B cell (primary cell): ENCODE measurements at places on chromosomes 4 and X.
A peak's percentile ranks its signal among the peaks of the same experiment; 100 is the strongest.

- no peak for DNase-seq
These were observed 22.8 kb downstream of the GPRIN3 start for GRCh38 chr4:89284828-89285227.

DNA sequence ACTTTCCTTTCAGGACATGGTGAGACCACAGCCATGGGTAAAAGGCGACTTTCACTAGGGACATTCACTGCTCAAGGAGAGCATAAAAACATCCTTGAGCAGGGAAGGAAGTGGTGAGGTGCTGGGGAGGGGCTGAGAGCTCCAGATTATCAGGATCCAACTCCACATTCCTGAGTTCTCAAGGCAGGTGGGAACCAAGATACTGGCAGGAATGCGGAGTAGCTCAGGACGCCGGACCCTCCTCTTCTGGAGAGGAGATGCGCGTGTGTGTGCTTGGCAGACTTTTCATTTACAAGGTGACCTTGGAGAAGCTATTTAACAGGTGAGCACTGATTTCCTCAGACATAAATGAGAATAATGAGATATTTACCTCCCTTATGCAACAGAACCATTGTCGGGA lies 41.3 kb upstream of the TXK start:
- DNase-seq: no peak

DNA sequence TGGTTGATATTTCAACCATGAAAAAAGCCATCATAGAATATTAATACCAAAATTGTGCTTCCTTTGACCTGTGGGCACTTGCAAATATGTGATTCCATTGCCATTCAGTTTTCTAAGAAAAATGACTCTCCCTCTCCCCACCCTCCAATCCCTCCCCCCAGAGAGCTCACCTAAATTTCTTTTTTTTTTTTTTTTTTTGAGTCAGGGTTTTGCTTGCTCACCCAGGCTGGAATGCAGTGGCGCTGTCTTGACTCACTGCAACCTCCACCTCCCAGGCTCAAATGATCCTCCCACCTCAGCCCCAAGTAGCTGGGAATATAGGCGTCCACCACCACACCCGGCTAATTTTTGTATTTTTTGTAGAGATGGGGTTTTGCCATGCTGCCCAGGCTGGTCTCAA lies 47.0 kb downstream of the SNX25 start:
- no peak for DNase-seq

GRCh38 chr4:26454961-26455360 lies 35.3 kb downstream of the CCKAR start:
- no peak for DNase-seq

GRCh38 chrX:107565931-107566603 lies 62.2 kb upstream of the PRPS1 start:
- DNase-seq: no peak

DNA sequence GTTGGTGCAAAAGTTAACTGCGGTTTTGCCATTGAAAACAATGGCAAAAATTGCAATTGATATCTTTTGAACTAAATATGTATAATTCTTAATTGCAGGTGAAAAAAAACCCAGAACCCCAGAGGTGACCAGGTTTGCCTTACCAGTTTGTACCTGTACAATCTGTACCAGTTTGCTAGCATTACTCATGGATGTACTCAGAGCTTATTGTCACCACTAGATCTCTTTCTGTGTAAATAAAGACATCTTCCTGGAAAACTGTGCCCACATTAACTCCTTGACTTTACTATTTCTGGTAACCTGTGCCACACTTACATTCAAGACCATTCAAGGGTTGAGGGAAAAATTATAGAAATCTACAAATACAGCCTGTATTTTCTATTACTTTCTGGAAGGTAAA lies 139.7 kb downstream of the ELOVL6 start:
- no peak for DNase-seq

- no peak for DNase-seq
These were observed 2360.1 kb downstream of the PCDH7 start for GRCh38 chr4:33080275-33080674.

DNA sequence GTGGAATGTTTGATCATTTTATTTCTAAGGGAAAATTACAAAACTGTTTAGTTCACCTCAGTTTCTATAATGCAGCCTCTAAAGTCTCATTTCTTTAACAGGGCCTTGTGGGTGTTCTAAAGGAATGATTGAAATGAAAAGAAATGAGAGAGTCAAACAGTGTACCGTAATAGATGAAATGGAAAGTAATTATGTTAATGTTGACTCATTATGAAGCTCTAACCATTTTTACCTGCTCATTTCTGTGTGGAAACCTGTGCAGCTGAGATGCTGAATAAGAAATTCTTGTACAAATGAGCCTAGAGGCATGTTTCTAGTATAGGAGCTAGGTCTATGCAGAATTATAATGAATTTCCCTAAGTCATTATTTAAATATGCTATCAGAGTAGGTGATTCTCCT lies 45.2 kb upstream of the RPA4 start:
- DNase-seq: no peak

- DNase-seq: no peak
These were observed 75.9 kb upstream of the TMEM164 start for GRCh38 chrX:109926743-109927662.

- DNase-seq: no peak
These were observed 198.8 kb upstream of the BMP3 start for GRCh38 chr4:80831383-80832361.

- DNase-seq: no peak
These were observed 144.8 kb downstream of the FRYL start for GRCh38 chr4:48635310-48635709.

- no peak for DNase-seq
These were observed 72.4 kb upstream of the IL2 start for GRCh38 chr4:122528879-122529278.

DNA sequence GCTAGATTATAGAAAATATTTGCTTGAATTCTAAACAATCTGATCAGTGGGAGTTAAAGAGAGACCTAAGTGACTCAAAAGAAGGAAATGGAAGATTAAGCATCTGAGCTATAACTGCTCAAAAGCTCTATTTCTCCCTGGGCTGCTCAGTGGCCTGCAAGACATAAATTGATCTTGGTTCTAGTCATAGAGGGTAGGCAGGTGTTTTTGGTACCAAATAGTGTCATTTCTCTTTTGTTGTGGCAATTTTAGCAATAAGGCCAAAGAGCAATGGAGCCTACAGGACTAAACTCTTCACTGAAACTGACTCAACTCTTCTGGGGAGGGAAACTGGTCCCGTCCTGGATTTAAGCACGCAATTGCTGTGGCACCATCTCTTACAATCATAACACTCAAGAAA lies 33.9 kb upstream of the BMP2K start:
- DNase-seq: no peak

- DNase-seq: no peak
These were observed 51.6 kb downstream of the RTL5 start for GRCh38 chrX:72080150-72080549.

- DNase-seq: no peak
These were observed 87.0 kb upstream of the RAPGEF2 start for GRCh38 chr4:159015841-159016240.

DNA sequence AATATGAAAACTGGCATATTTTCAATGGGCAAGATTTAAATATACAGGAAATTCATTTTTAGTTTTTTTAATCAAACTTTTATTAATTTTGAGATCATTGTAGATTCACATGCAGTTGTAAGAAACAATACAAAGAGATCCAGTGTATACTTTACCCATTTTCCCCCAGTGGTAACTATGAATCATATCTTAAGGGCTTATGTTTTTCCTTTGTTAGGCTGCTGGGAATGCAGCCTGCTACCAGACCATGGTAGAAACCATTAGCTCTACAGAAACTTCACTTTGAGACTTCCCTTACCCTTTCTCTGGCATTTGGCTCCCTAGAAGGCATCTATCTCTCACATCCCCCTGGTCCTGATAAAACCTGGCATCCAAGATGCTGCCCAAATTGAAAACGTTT lies 147.6 kb upstream of the EOLA2 start:
- DNase-seq: no peak

DNA sequence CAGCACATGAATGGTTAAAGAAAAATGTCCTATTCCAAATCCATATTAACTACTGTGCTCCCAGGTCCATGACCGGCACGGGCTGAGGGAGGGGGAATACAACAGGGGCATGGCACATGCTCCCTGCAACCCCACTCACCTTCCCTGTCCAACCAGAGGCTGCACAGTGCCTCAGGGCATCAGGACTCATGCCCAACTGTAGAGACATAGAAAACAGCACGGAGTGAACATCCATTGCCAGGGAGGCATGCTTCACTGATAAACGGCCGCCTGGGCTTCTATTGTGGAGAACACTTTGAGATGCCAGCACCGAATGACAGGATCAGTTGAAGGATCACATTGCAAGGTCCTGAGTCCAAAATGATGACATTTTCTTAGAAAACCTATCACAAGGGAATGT lies 140.6 kb downstream of the STK32B start:
- DNase-seq: no peak

- no peak for DNase-seq
These were observed 452.9 kb downstream of the IL1RAPL1 start for GRCh38 chrX:29040160-29040559.

DNA sequence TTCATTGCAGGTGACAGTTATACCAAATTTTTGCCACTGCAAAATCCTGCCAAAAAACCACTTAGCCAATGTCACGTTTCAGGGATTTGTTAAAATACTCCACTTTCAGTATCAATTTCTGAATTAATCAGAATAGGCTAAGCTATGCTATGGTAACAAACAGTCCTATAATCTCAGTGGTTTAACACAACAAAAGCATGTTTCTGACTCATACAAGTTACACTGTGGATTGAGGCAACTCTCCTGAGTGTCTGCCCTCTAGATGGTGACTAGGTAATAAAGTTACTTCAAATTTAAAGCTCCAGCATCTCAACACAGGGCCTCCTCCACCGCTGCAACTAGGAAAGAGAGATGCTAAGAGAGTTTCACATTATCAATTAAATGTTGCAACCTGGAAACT lies 23.0 kb upstream of the RADX start:
- no peak for DNase-seq

DNA sequence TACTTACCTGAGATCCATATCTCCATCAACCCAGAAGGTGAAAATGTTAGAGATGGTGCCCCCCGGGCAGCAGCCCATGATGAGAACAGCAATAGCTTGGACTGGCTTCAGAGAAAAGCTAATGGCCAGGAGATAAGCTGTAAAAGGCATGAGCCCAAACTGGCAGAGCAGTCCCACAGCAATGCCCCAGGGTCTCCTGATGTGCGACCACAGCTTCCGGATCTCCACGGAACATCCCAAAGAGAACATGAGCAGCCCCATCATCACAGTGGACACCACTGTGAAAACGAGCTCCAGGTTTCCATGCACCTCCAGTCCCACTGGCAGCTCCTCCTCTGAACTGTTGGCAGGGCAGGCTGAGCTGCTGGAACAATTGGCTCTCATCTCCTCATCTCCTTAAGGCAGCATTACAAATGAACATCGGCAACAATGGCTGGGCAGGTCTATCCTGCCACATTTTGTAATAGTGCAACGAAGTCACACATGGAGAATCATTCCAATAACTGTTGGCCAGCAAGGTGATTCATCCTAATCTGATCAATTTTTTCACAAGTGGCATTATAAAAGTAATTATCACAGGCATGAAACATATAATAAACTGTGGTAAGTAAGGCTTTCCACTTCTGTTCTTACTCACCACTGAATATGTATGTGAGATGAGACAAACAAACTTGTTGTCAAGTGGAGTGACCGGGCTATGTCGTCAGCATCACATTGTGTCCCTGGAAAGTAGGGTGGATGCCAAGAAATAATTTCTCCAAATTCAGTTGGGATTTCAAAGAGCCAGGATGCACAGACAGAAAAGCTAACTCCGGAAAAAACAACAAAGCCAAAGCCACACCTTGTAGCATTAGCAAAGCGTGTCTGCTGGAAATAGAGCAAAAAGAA lies at the start of gene SLC10A6:
SLC10A6 (minus strand) TSS at position 653 of the 888 bp plus-strand sequence; CDS start at position 384, 269 bp downstream.
- DNase-seq: no peak

DNA sequence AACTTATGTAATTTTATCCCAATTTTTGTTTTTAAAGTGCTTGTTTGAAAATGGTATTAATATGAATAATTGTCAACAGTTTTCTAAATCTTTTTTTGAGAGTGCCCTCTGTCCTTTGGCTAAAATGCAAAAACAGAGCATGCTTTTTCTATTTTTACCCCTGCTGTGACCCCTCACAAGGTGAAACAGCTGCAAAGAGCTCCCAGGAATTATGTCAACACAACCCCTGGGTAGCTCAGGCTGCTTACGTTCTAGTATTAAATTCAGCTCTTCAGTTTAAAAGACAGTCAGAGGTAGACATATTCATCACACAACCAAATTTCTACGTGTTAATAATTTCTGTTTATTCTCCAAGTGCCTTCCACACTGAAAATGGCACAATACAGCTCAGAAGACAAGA lies 367.5 kb downstream of the PRDM5 start:
- no peak for DNase-seq

DNA sequence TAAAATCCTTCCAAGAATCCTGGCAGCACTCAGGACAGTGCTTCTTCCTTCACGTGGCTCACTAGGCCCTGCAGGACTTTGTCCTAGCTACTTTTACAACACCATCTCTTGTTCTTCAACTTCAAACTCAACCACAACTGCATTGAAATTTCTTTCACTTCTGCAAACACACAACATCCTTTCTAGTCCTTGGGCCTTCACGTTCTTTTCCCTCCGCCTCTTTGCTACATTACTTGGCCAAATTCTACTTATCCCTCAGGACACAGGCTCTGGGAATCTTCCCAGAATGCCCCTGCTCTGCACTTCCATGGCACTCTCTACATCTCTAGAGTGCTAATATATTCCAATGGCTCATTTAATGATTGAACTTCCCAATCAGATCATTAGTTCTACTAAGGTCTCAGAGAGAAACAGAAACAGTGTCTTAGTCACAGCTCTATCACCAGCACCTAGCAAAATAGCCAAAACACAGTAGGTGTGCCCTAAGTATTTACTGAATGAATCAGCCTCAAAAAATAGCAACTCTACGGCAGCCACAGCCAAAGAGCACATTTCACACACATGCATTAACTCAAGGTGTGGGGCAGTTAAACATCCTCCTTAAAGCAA lies 73.3 kb downstream of the MANBA start:
- DNase-seq: peak; percentile 51

DNA sequence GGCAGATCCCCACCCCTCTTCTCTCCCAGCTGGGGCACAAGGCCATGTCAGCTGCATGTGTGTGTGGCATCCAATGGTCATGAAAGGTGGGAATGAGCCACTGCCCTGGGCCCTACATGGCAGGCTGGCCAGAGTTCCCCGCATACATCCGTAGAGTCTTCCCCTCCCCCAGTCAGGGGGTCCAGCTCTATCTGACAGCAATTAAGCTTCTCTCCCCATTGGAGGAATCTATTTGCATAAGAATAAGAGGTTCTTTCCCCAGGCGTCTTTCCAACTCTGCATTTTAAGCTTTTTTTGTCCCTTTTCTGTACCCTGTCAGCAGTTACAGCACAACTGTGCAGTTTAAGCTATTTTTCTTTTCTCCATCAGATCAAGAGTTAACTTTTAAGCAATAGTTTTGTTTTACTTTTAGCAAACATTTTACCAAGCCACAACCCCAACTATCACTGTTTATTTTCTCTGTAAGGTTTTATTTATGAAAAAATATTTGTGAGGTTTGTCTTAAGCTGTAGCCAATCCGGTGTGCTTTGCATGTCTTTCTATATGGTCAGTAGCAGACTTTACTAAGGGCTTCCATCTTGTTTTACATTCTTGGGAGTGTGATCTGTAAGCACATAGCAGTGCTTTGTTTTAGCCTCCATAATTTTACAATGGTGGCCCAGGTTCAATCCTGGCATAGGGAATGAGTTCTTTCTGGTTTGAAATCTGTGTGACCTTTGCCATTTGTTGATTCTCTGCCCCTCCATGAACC lies 28.7 kb downstream of the NLRP2B start:
- DNase-seq: no peak

GRCh38 chr4:46994007-46994405 lies 625 bp upstream of the GABRA4 start:
- no peak for DNase-seq
